Right hindlimb (tissue), 1 donor: ENCODE measurements at places on chromosomes 12 and 14.

DNA sequence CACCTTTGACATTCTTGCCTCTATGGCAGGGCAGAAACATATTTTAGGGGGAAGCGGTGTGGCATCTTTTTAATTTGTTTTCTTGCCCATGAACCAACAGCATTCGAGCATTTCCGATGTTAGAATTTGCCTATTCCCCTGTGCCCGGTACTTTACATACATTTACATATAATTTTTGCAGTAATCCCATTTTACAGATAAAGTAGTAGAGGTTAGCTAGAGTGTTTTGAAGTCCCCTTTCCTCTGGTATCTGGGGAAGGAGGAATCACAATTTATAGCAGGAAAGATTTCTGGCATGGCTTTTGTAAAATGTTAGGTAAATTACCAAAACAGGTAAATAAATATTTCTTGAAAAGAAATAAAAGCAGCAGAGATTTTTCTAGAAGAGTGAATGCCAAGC lies 1.6 kb downstream of the BORCS5 start:
- DNase-seq: no peak

GRCh38 chr14:106459971-106460730 lies 933.8 kb downstream of the TMEM121 start:
- no peak for DNase-seq

DNA sequence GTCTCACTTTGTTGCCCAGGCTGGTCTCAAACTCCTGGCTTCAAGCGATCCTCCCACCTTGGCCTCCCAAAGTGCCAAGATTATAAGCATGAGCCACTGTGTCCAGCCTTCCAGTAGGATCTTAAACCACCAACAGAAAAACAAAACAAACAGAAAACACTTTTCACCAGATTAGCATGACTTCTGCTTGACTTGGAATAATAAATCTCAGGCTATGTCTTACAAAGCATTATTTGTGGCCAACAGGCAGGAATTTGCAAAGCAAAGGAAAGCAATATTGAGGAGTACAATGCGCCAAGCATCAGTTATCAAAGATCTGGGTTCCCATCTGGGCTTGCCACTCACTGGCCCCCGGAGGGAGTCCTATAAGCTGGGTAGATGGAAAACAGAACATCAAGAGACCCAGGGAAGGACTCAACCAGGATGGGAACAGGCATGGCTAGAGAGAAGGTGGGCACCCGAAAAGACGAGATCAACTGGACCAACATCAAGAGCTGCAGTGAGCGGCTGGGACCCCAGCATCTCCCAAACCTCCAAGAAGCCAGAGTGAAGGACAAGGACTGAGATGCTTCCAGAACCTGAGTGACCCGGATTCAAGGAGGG lies 101.2 kb downstream of the TMEM30B start:
- DNase-seq: no peak

GRCh38 chr14:61103541-61104339 lies 122.7 kb downstream of the SLC38A6 start:
- DNase-seq: peak; percentile 85

- no peak for DNase-seq
Measured at GRCh38 chr12:71810921-71811320, 28.6 kb upstream of the TBC1D15 start.

DNA sequence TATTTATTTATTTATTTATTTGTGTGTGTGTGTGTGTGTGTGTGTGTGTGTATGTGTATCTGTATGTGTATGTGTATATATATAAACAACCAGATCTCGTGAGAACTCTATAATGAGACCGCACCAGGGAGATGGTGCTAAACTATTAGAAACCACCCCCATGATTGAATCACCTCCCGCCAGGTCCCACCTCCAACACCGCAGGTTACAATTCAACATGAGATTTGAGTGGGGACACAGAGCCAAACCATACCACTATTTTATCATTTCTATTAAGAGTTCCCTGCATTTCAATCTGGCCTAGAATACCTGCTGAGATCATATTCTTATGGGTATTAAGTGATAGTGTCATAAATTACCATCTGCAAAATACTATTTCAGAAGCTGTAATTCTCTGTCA lies 243.8 kb upstream of the PLEKHG7 start:
- no peak for DNase-seq

DNA sequence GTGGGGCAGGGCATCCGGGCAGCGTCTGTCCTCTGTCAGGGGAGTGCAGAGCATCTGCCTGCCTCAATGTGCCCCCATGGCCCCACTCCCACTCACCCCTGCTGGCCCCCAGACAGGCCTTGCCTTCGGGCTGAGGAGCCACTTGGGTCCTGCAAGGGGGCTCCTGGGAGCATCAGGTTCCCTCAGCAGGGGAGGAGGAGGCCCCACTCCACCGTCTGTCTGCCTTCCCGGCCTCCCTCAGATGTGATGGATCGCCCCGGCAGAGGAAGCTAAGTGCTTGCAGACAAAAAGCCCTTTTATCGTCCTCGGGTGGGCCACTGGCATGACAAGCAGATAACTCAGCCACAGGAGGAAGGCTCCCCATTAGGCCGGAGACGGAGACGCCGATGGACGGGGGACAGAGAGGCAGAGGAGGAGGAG lies 35.1 kb downstream of the NCOR2 start:
- no peak for DNase-seq

GRCh38 chr12:86719381-86719780 lies 463.2 kb upstream of the MGAT4C start:
- no peak for DNase-seq

GRCh38 chr14:72126561-72126960 lies 194.3 kb downstream of the RGS6 start:
- DNase-seq: no peak

DNA sequence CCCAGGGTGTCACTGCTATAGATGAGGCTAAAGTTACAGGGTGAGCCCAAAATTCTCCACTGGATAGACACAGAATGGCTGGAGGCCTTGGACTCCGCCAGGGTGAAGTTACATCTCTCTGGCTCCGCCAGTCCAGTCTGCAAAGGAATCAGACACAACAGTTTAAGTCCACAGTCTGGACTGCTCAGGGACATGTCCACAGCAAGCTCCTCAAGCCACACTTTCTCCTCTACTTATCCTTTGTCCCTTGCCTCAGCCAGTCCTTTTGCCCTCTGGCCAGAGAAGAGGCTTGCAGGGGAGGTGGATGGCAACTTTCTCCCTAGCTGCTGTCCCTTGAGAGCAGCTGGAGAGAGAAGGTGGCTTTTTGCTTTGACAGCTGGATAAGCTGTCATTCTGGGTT lies 28.0 kb downstream of the PTPRB start:
- no peak for DNase-seq

DNA sequence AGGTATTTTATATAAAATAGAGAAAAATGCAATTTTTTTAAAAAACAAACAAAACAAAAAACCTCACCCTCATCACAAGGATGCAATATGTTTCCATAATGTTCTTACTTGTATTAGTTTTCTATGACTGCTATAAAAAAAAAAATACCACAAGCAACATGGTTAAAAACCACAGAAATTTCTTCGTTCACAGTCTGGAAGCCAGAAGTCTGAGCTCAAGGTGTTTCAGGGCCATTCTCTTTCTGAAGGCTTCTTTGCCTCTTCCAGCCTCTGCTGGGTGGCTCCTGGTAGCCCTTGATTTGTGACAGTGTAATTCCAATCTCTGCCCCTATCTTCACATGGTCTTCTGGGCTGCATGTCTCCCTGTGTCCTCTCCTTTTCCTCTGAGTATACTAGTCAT lies 21.5 kb upstream of the SSTR1 start:
- DNase-seq: no peak

GRCh38 chr14:74836251-74836960 lies 39.5 kb downstream of the PROX2 start:
- DNase-seq: no peak

DNA sequence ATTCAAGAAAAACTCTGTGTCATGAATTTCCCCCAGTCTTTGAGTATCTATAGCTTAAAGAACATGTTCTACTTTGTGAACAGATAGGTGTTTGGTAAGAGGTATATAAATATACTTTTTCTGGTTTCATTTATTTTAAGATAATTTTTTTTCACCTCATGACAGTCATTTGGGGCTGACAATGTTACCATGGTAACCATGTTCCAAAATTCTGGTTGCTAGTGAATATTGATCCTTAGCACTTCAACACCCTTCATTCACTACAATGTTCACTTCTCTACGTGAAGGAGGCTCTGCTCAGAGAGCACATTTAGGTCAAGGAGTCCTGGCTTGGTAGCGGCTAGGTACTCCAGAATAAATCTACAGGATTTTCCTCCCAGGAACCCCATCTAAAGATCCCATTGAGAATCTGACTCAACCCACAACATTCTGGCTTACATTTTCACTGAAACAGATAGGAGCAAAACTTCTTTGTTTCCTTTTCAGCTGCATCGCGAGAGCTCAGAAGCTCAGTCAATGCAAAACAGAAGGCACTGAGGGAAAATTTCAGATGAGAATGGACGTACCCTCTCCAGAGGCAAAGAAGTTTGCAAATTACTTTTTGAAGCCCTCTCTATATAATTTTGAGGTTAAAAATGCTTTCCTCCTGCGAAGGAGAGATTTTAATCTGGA lies 93.6 kb downstream of the ARF6 start:
- no peak for DNase-seq

GRCh38 chr12:40034156-40034555 lies 71.7 kb downstream of the SLC2A13 start:
- no peak for DNase-seq

- DNase-seq: peak; percentile 39
Measured at GRCh38 chr12:31591380-31591901, 505 bp upstream of the DENND5B start.

GRCh38 chr14:84361476-84361875 lies 1168.5 kb upstream of the FLRT2 start:
- no peak for DNase-seq
